ENCODE measurements at places on chromosomes 6 and 20.

GRCh38 chr6:1406306-1407072 is 17.1 kb downstream of the FOXF2 start:
- peak; percentile 56 for DNase-seq

DNA sequence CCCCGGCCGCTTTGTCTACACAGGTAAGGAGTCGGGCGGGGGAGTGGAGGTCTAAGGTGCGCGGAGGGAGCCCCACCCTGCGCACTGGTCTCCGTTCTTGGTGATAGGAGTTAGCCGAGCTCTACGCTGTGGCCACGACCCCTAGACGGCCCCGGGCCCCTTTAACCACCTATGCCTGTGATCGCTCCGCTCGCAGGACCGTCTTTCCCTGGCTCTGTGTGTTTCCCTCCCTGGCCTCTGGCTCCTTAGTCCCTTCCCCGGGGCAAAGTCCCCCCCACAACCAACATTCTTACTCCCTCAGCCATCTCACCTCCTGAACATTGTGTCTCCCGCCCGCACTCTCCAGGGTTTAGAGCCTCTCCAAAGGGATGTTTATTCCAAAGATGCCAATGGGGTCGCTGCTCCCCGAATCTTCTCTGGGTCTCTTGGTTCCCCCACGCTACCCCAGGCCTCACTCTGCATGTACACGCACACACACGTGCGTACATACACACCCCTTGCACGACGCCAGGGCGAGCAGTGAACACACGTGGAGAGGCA is 50.4 kb downstream of the CPXM1 start:
- DNase-seq = no peak

DNA sequence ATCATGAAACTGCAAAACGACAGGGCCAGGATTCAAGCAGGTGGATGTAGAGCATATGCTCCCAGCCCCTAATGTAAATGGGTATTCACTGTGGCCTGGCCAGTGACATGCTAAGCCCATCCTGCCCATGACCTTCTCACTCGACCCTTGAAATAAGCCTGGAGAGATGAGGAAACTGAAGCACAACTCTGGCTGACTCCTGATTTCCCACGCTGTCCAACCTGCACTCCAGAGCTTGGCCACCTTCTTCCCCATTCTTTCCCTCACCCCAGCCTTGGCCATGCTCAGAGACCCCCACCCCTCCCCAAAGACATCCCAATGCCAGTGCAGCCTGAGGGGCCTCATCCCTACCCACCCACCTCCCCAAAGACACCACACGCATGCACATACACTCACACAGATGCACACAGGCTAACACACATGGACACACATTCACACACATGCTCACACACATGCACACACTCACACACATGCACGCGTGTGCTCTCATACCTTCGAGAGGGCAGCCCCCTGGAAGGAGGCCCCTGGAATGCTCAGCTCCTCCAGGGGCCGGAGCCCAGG is 12.4 kb downstream of the TFEB start:
- DNase-seq = no peak

GRCh38 chr20:2838847-2839671 is 1.4 kb downstream of the PCED1A start:
- DNase-seq = no peak

- no peak for DNase-seq
Observed at GRCh38 chr6:121885399-121886152, 450.1 kb downstream of the GJA1 start.

GRCh38 chr20:325045-325888 is at the start of gene SOX12:
Gene SOX12, plus strand, starts transcription at chr20:325552. Its CDS starts 373 bp downstream, at chr20:325925.
- peak; percentile 87 for DNase-seq

All from CD14-positive monocyte (primary cell).